ENCODE measurements at places on chromosomes 4 and X.

GRCh38 chr4:10716163-10716562, 31.6 kb upstream of the CLNK start:
- no peak for DNase-seq

- DNase-seq, result no peak
Measured at GRCh38 chr4:132792310-132792709, 356.8 kb upstream of the PCDH10 start.

- DNase-seq, result no peak
Measured at GRCh38 chr4:158827543-158827981, 58.7 kb downstream of the FNIP2 start.

DNA sequence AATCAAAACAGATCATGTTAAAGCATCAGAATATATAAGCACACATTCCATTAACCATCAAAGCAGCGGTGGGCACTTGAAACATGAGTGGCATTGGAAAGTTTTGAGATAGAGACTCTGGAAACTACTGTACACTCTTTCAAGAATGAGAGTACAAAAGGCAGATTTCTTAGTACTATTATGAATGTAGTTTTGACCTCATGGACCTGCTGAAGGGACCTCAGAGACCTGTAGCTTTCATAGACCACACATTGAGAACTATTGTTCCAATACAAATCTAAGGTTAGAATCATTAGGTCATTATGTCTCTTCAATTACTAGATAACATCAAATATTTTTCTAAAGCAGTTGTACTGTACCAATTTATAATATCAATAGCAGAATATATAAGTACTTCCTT, 283.6 kb downstream of the RPA4 start:
- DNase-seq, result no peak

DNA sequence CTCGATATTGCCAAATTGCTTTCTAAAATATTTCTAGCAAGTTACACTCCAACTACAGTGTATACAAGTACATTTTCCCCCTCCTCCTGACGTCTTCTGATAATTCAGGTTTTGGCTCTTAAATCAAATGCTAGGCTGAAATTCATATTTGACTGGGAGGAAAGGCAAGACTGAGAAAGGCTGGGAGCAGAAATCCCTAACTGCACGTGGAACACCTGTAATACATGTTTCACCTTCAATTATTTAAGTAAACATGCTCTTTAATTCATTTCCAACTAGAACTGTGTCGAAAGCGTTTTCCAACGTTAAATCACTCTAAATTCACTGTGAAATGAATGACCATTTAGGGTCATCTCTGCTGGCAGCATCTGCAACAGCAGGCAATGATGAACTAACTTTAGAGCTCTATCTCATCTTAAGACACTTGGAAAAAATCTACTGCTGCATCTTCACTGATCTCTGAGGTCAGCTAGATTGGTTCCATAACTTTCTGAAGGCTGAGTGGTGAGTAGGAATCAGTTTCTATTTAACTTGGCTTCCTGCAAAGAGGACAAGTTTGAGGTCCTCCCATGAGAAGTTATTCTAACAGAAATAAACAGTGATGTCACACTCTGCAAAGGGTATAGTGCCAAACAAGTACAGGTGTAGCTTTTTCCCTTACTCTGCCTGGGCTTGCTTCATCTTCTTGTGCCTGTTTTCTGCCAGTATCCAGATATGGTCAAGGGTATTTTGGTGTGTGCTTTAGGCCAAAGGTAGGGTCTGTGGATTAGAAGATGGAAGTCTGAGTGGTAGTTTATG, 144.3 kb upstream of the PAK3 start:
- DNase-seq, result no peak

- no peak for DNase-seq
Measured at GRCh38 chrX:49932791-49933190, 10.4 kb downstream of the CLCN5 start.

GRCh38 chr4:99207069-99207743, 11.8 kb downstream of the ADH6 start:
- no peak for DNase-seq

DNA sequence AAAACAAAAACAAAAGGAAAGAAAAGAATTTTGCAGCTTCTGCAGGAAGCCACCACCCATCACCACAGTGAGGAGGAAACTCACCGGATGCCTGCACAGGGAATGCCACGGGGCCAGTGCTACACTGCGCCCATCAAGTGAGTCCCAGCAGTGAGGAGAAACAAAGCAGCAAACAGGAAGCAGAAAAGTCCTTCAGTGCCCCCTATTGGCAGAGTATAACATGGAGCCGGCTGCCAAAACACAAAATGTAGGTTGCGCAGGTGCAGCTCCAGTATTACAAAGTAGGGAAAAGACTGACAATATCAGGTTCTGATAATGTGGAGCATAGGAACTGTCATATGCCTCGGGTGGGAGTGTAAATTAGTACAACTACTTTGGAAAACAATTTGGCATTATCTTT, 23.3 kb upstream of the SCML2 start:
- DNase-seq, result no peak

DNA sequence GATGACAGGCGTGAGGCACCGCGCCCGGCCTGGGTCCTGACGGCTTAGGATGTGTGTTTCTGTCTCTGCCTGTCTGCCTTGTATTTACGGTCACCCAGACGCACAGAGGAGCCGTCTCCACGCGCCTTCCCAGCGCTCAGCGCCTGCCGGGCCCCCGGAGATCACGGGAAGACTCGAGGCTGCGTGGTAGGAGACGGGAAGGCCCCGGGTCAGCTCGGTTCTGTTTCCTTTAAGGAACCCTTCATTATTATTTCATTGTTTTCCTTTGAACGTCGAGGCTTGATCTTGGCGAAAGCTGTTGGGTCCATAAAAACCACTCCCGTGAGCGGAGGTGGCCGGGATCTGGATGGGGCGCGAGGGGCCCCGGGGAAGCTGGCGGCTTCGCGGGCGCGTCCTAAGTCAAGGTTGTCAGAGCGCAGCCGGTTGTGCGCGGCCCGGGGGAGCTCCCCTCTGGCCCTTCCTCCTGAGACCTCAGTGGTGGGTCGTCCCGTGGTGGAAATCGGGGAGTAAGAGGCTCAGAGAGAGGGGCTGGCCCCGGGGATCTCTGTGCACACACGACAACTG, 1.3 kb downstream of the SHOX start:
- no peak for DNase-seq

DNA sequence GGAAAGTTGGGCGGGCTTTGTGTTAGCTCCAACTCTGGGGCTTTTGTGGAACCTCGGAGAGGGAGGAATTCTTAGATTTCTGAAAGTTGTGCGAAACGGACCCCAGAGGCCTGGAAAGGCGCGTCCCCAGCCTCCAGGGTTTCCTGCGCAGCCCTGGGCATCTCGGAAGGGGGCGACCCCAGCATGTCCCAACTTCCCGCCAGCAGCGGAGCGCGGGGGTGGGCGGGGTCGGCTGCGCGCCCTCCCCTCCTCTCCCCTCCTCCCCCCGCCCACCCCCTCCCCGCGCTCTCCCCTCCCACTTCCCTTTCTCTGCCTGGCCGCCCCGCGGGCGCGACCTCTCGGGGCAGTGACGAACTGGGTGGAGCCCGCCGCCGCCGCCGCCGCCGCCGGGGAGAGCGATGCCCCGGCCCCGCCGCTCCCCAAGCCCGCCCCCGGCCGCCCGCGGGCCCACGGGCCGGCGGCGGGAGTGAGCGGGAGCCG, 16.8 kb downstream of the PTTG2 start:
- peak; percentile 14 for DNase-seq

DNA sequence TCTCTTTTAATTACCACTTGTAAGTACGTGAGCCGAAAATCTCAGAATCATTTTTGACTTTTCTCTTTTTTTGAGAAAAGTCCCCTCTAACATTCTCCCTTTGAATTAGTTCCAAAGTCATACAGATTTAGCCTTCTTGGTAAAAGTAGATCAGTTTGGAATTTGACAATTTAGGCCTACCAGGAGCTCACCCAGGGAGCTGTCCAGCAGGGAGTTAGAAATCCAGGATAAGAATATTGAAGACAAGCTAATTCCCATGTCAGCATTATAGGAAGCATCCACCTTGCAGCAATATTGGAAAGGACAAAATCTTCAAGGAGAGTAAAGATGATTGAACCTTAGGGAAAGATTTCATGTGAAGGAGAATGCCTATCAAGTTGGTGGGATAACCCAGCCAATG, 352.2 kb upstream of the CPEB2 start:
- DNase-seq, result no peak

DNA sequence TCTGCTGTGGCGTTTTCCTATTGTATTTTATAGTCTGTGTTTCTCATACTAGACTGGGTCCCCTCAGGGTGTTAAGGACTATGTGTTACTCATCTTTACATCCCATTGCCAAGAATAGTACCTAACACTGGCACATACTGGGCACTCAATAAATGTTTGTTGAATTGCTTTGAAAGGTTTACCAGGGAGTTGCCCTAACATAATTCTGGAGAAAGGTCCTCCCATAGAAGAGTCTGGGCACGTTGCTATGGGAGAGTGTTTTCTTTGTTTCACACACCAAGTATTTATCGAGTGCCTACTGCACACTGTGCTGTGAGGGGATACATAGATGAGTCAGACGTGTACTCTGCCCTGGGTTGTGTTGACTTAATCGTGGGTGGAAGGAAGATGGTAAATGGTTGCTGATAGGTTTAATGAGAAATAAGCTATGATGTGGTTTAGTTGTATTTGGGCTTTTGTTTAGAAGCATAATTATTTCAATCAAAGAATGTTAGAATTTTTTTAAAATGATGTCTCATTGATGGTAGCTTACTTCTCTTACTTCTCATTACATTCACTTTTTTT, 42.9 kb downstream of the AFF1 start:
- DNase-seq, result no peak

- no peak for DNase-seq
Measured at GRCh38 chr4:74623041-74623440, 171.3 kb downstream of the BTC start.

GRCh38 chr4:80459918-80460473, 124.5 kb downstream of the CFAP299 start:
- DNase-seq, result no peak

DNA sequence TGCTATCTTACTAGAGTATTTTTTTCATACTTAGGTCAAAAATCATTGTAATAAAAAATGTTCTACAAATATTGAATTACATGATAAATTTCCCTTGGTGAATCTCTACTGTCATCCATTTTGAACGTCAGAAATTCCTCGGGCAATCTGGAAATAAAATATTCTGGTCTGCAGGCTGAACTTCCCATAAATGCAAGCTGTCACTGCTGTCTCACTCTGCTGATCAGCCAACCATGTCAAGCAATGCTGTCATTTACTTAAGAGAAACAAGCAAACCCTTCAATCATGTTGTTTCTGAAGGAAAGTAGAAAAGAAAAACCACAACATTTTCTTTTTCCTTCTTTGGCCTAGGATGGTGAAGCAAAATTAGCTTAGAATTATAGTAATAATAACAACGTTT, 514.2 kb upstream of the GALNT7 start:
- no peak for DNase-seq

GRCh38 chrX:107686792-107687191, 58.5 kb downstream of the PRPS1 start:
- DNase-seq, result no peak

GRCh38 chrX:36501169-36501702, 506.9 kb upstream of the FAM47C start:
- DNase-seq, result no peak

GRCh38 chr4:8329859-8330761, 60.6 kb downstream of the HTRA3 start:
- no peak for DNase-seq

GRCh38 chr4:145626623-145626982, 7.4 kb downstream of the MMAA start:
- no peak for DNase-seq

GRCh38 chrX:24886916-24887315, 128.8 kb downstream of the ARX start:
- DNase-seq, result no peak

DNA sequence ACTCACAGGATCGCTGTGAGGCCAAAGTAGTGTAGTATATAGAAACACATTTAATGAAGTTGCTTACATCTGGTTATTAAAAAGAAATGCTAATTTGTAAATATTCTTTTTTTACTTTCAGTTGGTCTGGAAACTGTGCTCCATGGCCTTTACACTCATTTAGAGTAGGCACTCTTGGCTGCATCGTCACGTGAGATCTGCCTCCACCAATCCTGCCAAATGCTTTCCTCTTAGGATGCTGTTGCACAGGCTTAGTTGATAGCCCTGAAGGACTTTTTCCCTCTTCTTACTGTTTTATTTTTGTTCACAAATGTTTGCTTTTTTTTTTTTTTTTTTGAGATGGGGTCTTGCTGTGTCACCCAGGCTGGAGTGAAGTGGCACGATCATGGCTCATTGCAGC, 6.3 kb downstream of the CPE start:
- DNase-seq, result no peak

GRCh38 chr4:181162676-181163075, 1080.5 kb upstream of the TENM3 start:
- no peak for DNase-seq

DNA sequence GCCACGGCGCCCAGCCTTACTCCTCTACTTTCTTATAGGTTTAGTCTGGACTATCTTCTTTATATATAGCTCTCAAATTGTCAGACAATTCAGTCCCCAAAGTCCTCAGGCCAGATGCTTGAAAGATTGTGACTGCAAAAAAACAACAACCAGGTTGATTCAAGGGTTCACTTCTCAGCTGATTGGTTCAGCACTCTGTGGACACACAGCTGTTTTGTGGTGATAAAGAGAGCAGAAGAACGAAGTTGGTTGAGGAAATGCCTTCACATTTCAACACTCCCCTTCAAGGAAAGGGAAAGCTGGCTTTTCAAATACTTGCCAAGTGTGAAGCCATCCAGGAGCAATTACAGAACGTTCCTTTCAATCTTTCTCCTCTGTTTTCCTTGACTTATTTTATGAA, 166.8 kb downstream of the SHROOM3 start:
- DNase-seq, result no peak

DNA sequence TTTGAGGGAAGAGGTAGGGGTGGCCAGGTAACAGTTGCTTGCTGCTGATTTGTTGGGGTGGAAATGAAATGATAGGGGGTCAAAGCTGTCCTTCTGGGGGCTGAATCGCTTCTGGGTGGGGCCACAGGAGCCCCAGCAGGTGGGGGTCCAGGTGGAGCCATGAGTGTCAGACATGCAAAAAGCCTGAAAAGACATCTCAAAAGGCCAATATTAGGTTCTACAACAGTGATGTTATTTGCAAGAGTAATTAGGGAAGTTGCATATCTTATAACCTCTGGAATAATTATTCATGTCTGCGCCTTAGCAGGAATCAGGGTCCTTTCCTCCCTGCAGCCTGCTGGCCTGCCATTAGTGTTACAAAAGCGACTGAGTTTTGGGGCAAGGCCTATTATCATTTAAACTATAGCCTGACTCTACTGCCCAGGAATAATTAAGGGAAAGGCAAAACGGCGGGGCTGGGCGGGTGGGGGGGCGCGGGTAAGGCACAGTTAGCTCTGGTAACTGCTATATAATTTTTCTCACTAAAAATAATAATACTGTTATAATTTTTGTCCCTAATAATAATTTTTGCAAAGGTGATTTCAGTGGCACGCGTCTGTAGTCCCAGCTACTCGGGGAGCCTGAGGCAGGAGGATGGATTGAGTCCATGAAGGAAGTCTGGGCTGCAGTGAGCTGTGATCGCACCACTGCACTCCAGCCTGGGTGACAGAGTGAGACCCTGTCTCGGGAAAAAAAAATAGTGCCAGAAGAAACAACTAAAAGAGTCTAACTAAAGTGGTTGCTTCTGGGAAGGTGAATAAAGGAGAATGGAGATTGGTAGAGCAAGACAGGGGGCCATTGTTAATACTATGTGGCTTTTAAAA, 145.7 kb downstream of the MAGEB17 start:
- DNase-seq, result no peak

GRCh38 chr4:184315675-184316359, 98.1 kb upstream of the ENPP6 start:
- no peak for DNase-seq

Measured in stimulated activated CD8-positive, alpha-beta memory T cell treated with anti-CD3 and anti-CD28 coated beads, Interleukin-7, amount 100 ng/mL, for 24 hours (primary cell).